Lung (tissue), 17 donors: ENCODE measurements at places on chromosomes 2 and 18.

- no peak overlapping the region for H3K27ac ChIP-seq
- no peaks in the 10 kb centered on the region for H3K36me3 ChIP-seq
- no peaks in the 10 kb centered on the region for H3K27me3 ChIP-seq
- H3K4me3 ChIP-seq, result no peak overlapping the region
Measured at GRCh38 chr2:172704072-172704936, 31.3 kb upstream of the RAPGEF4 start.

GRCh38 chr2:195682077-195682476 lies 25.1 kb downstream of the SLC39A10 start:
- H3K27me3 ChIP-seq, result no peaks in the 10 kb centered on the region
- peaks cover 8% of the 10 kb centered on the region for H3K36me3 ChIP-seq
- H3K4me3 ChIP-seq, result no peak overlapping the region
- DNase-seq, result no peak
- H3K4me1 ChIP-seq, result no peaks in the 10 kb centered on the region

- H3K36me3 ChIP-seq, result no peaks in the 10 kb centered on the region
- H3K27ac ChIP-seq, result no peak overlapping the region
- H3K4me1 ChIP-seq, result no peaks in the 10 kb centered on the region
Measured at GRCh38 chr2:53559302-53559966, 208.2 kb upstream of the CHAC2 start.

DNA sequence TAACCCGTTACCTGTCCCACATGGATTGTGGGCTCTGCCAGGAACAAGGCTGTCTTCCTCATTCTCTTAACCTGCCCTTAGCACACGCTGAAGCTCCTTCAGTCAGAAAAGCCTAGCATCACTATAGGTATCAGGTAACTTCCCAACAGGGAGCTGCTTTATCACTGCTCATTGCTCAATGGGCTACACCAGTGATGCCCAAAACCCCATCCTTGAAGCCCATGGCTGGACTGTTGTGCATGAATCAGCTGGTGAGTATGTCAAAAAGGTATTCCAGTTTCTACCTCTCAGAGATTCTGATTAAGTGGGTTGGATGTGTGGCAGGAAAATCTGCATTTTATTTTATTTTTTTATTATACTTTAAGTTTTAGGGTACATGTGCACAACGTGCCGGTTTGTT lies 362.2 kb downstream of the LRATD1 start:
- no peaks in the 10 kb centered on the region for H3K36me3 ChIP-seq
- H3K4me3 ChIP-seq, result no peak overlapping the region
- H3K4me1 ChIP-seq, result no peaks in the 10 kb centered on the region
- no peaks in the 10 kb centered on the region for H3K27me3 ChIP-seq

DNA sequence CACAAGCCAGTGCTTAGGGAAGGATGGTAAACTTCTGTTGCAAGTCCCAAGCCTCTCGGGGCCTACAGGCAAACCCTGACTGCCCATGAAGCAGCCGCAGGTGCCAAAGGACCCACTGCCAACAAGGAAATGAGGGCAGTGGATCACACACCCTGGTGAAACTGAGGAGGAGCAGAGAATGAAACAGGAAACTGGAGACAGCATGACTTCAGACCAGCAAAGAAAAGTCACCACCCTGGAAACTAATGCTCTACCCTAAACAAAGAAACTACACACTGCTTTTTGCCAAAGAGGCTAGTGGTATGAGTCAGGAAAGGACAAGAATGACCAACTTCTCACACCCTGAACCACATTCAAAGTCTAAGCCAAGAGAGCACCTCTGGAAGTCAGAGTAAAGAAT lies 97.2 kb downstream of the MYO5B start:
- no peaks in the 10 kb centered on the region for H3K27me3 ChIP-seq
- H3K4me3 ChIP-seq, result no peak overlapping the region
- no peaks in the 10 kb centered on the region for H3K4me1 ChIP-seq

GRCh38 chr18:33577685-33578517 lies at the start of gene ASXL3:
TSS of gene ASXL3 (plus strand) at chr18:33578219. CDS start at chr18:33578632, 413 bp downstream.
- no peaks in the 10 kb centered on the region for H3K27me3 ChIP-seq
- peak; percentile 83 for DNase-seq
- H3K4me1 ChIP-seq, result peaks cover 32% of the 10 kb centered on the region

DNA sequence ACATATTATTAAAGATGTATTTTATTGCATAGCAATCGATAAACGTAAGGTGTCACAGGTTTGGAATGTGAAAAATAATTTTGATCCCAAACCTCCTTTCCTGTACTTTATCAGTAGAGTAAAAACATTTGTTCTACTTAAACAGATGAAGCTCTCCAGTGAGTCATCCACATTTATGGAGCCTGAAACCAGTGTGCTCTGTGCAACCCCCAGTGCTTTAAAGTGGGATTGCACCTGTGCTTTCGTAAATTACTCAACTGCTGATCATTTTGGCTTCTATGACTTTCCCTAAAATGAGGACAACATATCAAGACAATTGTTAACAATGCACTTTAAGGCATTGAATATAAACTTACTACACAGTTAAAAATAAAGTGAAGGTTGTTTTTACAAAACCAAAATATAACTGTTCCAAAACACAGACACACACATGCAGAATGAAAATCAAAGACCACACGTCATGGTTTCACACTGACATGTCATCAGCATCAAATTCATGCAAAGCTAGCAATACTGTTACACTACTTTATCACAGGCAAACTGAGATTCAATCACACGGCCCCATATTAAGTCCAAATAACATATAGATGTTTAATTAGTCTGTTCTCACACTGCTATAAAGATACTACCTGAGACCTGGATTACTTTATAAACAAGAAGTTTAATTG lies 9.7 kb downstream of the TMEM18 start:
- H3K4me1 ChIP-seq, result no peaks in the 10 kb centered on the region
- H3K27me3 ChIP-seq, result no peaks in the 10 kb centered on the region
- DNase-seq, result no peak
- H3K27ac ChIP-seq, result no peak overlapping the region
- H3K4me3 ChIP-seq, result no peak overlapping the region
- H3K36me3 ChIP-seq, result peaks cover 52% of the 10 kb centered on the region

- no peak for DNase-seq
- no peak overlapping the region for H3K27ac ChIP-seq
- no peaks in the 10 kb centered on the region for H3K36me3 ChIP-seq
- no peaks in the 10 kb centered on the region for H3K4me1 ChIP-seq
Measured at GRCh38 chr2:119160361-119160990, 1.9 kb upstream of the C1QL2 start.

DNA sequence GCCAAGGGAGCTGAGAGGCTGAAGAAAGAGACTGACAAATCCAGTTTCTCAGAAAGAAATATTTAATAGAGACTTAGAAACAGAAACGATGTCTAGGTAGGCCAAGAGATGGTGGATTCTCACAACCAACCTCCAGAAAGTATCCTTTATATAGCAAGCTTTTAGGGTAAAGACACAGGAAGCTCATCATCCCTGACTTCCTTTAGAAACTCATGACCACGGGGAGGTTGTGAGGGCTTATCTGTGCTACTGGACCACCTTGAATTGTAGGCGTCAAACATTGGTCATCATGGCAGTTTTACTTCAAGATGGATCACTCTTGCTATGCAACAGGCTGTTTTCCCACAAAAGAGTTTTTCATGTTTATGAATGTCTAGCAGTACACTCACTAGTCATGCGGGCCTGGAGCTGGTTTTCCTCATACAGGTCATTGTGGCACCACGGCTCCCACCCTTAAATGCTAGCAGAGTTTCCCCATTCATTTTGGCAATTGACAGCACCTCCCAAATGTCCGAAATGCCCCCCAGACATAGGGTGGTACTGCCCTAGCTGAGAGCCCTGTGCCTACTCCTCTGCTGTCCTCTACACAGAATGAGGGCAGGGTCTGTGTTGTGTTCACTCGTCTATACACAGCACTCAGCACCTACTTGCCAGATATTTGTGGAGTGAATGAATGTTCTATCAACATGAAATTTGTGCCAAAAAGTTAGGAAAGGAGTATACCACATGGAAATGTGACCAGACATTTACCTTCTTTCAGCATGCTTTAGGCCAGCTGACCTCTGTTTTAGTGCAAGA lies 89.0 kb downstream of the TMEM247 start:
- peaks cover 3% of the 10 kb centered on the region for H3K4me1 ChIP-seq
- no peaks in the 10 kb centered on the region for H3K27me3 ChIP-seq
- H3K36me3 ChIP-seq, result peaks cover 5% of the 10 kb centered on the region
- H3K4me3 ChIP-seq, result no peak overlapping the region

GRCh38 chr2:189152483-189152882 lies 27.1 kb downstream of the COL5A2 start:
- DNase-seq, result peak; percentile 37
- no peak overlapping the region for H3K27ac ChIP-seq
- no peaks in the 10 kb centered on the region for H3K36me3 ChIP-seq

GRCh38 chr2:215535741-215536140 lies 99.9 kb upstream of the FN1 start:
- peaks cover 38% of the 10 kb centered on the region for H3K4me1 ChIP-seq
- no peak overlapping the region for H3K27ac ChIP-seq
- H3K27me3 ChIP-seq, result no peaks in the 10 kb centered on the region
- no peaks in the 10 kb centered on the region for H3K36me3 ChIP-seq

- peaks cover 13% of the 10 kb centered on the region for H3K4me1 ChIP-seq
- H3K4me3 ChIP-seq, result no peak overlapping the region
- no peak for DNase-seq
- H3K27ac ChIP-seq, result no peak overlapping the region
Measured at GRCh38 chr2:230757476-230757875, 44.8 kb downstream of the CAB39 start.

GRCh38 chr18:55265130-55265675 lies 305.9 kb upstream of the CCDC68 start:
- peaks cover 41% of the 10 kb centered on the region for H3K36me3 ChIP-seq
- no peaks in the 10 kb centered on the region for H3K27me3 ChIP-seq
- no peaks in the 10 kb centered on the region for H3K4me1 ChIP-seq
- no peak overlapping the region for H3K4me3 ChIP-seq
- peak overlapping the region; percentile 64 for H3K27ac ChIP-seq

DNA sequence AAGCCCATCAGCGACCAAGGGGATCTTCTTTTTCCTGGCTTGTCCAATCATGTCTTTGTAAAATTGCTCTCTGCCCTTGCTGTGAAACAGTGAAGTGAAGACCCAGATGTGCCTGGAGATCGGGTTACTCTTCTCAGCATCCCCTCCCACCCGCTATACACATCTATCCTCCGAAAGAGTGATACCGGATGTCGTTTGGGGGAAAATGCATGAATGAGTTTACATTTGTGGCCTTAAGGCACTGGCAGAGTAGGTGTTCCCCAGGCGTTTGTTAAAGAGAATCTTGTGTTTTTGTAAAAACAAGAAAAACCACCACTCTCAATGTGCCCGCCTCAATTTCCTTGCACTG lies 528.3 kb downstream of the CMPK2 start:
- H3K36me3 ChIP-seq, result no peaks in the 10 kb centered on the region
- H3K27me3 ChIP-seq, result no peaks in the 10 kb centered on the region
- no peaks in the 10 kb centered on the region for H3K4me1 ChIP-seq

DNA sequence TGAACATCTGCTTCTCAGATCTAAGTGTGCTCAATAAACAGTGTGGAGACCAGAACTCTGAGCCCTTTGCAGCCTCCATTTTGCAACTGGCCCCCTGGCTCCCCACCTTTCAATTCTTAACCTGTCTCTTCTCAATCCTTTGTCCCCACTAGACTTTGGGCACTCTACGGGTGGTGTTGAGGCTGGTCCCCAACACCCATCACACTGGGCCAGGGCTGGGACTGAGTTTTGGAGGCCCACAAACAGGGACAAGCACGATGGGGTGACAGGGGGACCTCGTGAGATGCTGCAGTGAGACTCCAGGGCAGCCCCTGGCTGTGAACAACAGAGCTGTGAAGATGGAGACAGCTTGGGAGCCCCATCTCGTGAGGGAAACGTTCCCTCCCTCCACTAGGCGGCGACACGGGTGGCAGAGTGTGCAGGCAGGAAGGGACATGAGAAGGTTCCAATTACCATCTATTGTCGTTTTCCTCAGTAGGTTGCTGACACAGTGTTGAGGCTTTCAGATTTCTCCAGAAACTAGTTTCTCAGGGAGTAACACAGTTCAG lies 1.2 kb downstream of the ANKMY1 start:
- no peaks in the 10 kb centered on the region for H3K36me3 ChIP-seq
- H3K4me3 ChIP-seq, result no peak overlapping the region
- peak; percentile 46 for DNase-seq
- H3K27me3 ChIP-seq, result no peaks in the 10 kb centered on the region
- no peak overlapping the region for H3K27ac ChIP-seq

GRCh38 chr2:239601201-239601851 lies 200.5 kb upstream of the HDAC4 start:
- H3K4me1 ChIP-seq, result no peaks in the 10 kb centered on the region
- DNase-seq, result no peak
- H3K36me3 ChIP-seq, result no peaks in the 10 kb centered on the region

DNA sequence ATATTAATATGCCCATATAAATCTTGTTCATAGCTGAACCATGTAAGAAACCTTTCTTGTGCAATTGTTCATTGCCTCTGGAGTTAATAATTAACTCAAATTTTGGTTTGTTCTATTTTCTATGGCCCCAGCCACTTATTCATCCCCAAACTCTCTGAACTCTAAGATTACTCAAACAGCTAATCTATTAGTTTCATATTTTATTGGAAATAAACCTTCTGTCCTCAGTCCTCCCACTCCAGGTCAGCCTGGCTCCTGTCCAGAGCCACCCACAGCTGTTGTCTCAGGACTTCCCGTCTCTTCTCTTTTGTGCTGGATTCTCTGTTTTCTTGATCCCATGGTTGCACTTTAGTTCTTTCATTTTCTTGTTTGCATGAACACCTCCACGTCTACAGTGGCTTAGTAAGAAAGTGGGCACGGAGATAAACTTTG lies 4.4 kb upstream of the RNF103 start:
- peaks cover 9% of the 10 kb centered on the region for H3K4me1 ChIP-seq
- no peaks in the 10 kb centered on the region for H3K36me3 ChIP-seq
- H3K4me3 ChIP-seq, result no peak overlapping the region
- H3K27me3 ChIP-seq, result no peaks in the 10 kb centered on the region
- no peak for DNase-seq

DNA sequence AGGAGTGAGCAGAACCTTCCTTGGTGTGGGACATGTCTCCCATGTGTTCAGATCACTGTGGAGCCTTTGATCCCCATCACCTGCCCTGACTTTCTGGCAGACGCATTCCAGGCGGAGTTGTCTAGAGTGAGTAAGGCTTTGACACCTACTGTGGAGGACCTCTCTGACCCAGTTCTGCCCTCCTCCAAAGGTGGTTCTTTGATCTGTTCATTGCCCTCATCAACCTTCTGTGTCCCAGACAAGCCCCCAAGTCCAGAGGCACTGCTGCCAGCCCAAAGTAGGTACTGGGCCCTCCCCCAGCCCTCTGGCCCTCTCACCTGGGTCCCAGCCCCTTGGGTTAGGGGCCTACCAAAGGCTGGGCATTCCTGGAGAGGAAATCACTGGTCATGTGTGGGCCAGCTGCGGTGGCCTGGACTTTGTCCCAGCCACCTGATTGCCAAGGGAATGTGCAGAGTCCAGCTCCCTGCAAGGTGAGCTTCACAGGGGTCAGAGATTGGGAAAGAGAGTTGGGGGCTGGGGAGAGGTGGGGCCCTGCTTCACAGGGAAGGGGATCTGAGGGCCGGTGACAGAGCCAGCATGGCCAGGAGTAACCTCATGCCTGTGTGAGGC lies 12.1 kb upstream of the FAHD2A start:
- no peak overlapping the region for H3K4me3 ChIP-seq
- H3K27me3 ChIP-seq, result no peaks in the 10 kb centered on the region
- H3K27ac ChIP-seq, result no peak overlapping the region
- DNase-seq, result no peak
- H3K4me1 ChIP-seq, result no peaks in the 10 kb centered on the region
- no peaks in the 10 kb centered on the region for H3K36me3 ChIP-seq
